Neural crest cell (in vitro differentiated cells): ENCODE measurements at places on chromosomes 12 and 14. TPM values are rescaled to one million over a fixed set of nuclear protein-coding genes. Genes with fewer than 3 reads are reported as not detected.

The KRT77 gene
- not detected in 2 replicates for total RNA-seq

The CIDEB gene
- total RNA-seq: not detected in 2 replicates

The KRT75 gene
- not detected in 2 replicates for total RNA-seq

The KRT82 gene
- total RNA-seq: not detected in 2 replicates

The PACS2 gene
- total RNA-seq: 101 and 104 TPM in 2 replicates

The MAP3K9 gene
- 10.3 and 11.2 TPM in 2 replicates for total RNA-seq

The ASB2 gene
- 3.0 and 3.5 TPM in 2 replicates for total RNA-seq

The PTPRR gene
- 0.61 and 0.75 TPM in 2 replicates for total RNA-seq

The KLRK1 gene
- total RNA-seq: not detected in 2 replicates

The TROAP gene
- total RNA-seq: 88.0 and 91.2 TPM in 2 replicates

The KLRC4 gene
- not detected in 2 replicates for total RNA-seq

DNA sequence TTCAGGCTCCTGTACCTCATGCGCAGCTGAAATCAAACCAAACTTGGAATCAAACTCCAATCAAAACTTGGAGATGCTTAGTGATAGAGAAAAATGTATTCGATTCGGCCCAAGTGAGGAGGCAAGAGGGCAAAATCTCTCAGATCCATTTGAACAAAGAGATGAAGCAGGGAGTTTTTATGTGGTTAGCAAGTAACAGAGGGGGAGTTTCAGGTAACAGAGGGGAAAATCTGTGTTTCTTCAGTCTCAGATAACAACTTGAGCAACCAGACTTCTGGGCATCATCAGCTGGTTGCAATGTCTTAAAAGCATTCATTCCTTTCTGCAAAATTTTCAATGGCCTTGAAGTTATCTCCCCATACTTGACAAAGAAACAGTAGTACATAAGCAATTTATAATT is 245.1 kb upstream of the AVPR1A start:
- no peak for DNase-seq

DNA sequence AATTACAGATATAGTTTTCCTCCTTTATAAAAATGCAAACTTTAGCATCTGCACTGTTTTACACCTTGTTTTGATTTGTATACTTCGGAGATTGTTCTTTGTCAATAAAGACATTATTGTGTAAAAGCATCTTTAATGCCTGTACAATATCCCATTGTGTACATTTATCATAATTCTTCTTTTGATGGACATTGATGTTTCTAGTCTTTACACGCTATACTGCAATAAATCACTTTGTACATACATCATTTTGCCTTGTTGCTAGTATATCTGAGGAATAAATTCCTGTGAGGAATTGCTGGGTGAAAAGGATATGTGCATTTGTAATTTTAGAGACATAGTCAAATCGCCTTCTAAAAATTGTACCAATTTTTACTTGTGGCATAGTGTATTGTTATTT is 30.4 kb downstream of the WDR20 start:
- DNase-seq: no peak

DNA sequence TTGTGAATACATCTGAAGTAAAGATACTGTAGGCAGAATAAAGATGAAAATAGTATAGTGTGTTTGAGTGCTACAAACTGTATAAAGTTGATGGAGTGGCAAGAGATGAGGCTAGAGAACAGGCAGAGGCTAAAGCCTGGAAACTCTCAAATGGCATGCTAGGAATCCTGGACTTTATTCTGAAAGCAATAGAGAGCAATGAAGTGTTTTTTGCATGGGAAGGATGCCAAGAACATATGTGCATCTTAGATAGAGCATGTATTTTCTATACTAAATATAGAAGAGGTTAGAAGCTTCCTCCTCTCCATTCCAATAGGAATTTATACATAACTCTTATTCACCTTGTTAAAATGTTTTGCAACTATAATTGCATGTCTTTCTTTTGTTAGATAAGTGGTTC is 86.3 kb upstream of the TMTC2 start:
- no peak for DNase-seq

DNA sequence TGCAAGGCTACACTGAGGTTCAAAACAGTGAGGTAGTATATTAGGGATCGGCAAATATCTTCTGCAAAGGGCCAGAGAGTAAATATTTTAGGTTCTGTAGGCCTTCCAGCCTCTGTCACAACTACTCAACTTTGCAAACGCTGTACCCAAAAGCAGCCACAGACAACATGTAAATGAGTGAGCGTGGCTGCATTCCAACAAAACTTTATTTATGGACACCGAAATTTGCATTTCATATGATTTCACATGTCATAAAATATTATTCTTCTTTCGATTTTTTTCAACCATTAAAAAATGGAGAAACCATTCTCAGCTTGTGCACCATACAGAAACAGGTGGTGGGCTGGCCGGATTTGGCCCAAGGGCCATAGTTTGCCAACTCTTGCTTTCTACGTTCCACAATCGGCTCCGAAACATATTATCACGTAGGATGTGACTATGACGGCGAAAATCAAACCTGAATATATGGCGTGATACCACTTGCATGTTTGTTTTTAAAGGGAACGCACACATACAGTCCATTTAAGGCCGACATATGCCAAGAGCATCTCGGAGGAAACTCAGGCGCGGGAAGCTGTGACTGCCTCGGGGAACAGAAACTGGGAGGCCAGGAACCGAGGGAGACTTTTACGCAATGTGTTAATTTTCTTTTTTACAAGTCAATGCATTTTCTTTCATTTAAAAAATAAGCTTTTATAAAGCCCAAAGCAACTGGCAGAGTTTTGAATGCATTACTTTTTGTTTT is 7.1 kb downstream of the NCOR2 start:
- no peak for DNase-seq

GRCh38 chr12:58930770-58931324 is 10.5 kb upstream of the LRIG3 start:
- no peak for DNase-seq

- no peak for DNase-seq
Observed at GRCh38 chr14:23589606-23590005, 11.0 kb upstream of the JPH4 start.

DNA sequence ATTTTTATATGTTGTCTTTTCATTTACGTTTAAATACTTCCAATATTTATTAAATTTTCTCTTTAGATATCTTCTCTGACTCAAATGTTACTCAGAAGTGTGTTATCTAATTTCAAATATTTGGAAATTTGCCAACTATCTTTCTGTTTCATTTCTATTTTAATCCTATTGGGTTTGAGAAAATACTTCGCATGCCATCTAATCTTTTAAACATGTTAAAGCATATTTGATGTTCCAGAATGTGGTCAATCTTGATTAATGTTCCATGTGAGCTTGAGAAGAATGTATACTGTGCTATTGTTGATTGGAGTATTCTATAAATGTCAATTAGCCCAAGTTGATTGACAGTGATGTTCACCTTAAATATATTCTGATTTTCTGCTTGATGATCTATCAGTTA is 11.9 kb upstream of the DCN start:
- no peak for DNase-seq

- DNase-seq: no peak
Observed at GRCh38 chr12:124538194-124539082, 29.0 kb downstream of the NCOR2 start.

GRCh38 chr14:51182131-51182565 is 57.9 kb upstream of the TMX1 start:
- DNase-seq: no peak

GRCh38 chr12:54016478-54016964 is 7.7 kb downstream of the HOXC8 start:
- no peak for DNase-seq

DNA sequence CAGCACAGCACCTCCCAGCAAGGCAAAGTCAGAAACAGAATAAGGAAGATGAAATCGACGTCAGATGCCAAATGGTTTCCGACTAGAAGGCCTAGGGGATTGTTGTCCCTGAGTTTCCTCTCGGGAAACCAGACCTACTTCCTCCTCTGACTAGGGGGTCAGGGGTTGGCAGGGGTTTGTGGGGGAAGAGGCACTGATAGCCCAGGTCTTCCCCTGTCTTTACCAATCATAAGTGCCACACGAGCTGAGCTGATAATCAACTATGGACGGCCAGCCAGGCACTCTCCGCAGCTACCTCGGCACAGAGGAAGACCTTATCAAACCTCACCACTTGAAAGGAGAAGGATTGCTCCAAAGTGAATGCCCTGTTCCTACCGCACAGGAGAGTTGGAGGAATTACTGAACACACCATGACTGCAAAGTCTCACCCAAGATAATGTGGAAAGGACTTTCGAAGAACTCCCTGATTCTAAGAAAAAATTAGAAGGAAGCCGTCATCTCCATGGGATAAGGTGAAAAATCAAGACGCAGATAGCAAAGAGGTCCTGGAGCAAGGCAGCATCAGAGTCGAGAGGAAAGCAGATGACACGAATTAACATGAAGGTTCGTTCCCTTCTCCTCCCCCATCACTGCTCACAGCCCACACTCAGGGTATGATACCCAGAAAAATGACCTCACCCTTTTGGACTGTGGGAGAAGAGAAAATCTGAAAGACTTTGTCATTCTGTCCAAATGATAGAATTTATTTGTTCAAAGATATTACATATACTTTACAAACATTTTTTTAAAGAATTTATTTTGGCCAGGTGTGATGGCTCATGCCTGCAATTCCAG is 77.7 kb upstream of the MED13L start:
- DNase-seq: no peak

DNA sequence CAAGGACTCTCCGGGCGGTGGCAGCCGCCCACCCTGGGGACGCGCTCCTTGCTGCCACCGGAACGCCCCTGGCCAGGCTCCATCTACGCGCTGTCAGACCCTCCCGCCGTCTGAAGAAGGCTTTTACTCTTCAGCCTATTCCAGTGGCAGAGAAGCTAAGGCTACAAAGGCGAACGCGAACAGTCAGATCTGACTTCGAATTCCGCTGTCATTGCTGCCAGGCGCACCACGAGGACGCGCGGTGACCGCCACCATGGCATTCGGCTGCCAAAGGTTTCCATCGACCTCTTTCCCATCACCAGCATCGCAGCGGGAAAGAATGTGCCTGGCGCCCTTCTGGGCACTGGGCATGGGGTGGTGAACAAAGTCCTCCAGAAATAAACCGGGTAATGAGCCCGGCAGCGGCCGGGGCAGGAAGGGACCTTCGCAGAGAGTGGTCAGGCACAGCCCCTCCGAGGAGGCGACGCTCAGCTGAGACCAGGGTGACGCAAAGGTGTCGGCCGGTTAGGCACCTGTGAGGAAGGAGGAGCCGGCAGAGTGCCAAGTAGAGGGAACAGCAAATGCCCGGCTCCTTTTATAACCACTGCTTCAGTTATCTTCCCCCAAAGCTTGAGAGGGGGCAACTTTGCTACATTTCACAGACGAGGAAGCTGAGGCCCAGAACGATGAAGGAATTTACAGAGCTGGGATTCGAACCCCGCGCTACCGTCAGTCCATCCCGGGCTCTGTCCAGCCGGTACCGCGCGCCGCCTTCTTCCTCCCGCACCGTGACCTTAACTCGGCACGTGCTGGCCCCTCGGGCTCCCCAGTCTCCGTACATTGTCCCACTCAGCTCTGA is 1.9 kb upstream of the RFX4 start:
- no peak for DNase-seq

DNA sequence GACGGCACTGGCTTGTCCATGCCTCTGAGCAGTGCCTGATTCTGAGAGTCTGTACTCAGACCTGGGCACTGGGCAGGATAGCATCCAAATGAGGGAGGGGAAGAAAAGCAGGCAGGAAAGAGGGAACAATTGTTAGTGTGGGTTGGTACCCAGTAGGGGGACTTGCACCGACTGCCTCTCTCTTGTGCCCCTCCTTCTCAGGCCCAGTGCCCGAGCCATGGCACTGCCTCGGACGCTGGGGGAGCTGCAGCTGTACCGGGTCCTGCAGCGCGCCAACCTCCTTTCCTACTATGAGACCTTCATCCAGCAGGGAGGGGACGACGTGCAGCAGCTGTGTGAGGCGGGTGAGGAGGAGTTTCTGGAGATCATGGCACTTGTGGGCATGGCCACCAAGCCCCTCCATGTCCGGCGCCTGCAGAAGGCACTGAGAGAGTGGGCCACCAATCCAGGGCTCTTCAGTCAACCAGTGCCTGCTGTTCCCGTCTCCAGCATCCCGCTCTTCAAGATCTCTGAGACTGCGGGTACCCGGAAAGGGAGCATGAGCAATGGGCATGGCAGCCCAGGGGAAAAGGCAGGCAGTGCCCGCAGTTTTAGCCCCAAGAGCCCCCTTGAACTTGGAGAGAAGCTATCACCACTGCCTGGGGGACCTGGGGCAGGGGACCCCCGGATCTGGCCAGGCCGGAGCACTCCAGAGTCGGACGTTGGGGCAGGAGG is 2.2 kb downstream of the NAB2 start:
- DNase-seq: no peak

GRCh38 chr12:66603461-66603860 is 75.4 kb downstream of the GRIP1 start:
- no peak for DNase-seq

- no peak for DNase-seq
Observed at GRCh38 chr14:100224229-100224866, 14.6 kb upstream of the YY1 start.

DNA sequence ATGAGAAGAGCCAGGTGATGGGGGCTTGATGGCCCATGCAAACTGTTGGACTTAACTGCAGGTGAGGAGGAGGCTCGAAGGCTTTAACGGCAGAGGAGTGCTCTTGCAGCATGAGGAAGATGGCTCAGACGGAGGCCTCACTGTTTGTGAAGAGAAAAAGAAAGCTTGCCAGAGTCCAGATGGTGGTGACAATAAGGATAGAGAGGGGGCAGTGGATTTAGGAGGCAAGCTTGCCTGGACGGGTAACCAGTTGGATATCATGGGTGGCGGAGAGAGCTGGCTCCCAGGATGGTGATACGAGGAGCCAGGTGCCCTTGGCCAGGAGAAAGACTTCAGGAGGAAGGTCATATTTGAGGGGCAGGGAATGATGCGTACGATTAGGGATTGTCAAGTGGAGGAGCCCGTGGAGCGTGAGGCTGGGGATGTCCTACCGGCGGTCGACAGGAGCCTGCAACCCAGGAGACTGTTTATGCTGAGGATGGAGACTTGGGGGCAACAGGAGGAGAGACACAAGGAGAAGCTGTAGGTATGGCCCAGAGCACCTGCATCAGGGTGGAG is 71.8 kb downstream of the CACNA1C start:
- DNase-seq: no peak

GRCh38 chr14:64734990-64735389 is 30.8 kb downstream of the PLEKHG3 start:
- no peak for DNase-seq

DNA sequence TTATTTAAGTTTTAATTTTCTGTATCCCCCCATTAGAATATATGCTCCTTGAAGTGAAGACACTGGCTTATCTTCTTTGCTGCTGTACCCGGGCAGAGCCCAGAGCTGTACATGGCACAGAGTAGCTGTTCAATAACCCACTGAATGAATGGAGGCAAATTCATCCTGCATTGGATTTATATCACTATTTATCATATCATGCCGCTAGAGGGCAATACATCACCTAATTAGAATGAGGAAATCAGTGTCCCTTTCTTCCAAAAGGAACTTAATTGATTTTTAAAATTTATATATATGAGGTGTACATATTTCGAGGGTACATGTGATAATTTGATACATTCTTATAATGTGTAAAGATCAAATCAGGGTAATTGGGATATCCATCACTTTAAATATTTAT is 89.2 kb upstream of the TMEM260 start:
- DNase-seq: no peak
